Effector CD4-positive, alpha-beta T cell (primary cell): ENCODE measurements at places on chromosomes 2 and 18.
A peak's percentile ranks its signal among the peaks of the same experiment; 100 is the strongest.

- no peak for DNase-seq
Observed at GRCh38 chr2:45889053-45889452, 237.6 kb downstream of the PRKCE start.

DNA sequence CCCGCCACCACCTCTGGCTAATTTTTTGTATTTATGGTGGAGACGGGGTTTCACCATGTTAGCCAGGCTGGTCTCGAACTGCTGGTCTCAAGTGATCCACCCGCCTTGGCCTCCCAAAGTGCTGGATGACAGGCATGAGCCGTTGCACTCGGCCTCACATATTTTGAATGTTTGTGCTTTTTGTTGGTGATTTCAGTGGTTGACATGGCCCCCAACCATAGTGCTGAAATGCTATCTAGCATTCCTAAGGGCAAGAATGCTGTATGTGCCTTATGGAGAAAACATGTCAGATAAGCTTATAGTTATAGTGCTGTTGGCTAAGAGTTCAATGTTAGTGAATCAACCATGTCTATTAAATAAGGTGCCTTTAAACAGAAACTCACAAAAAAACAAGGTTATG, 8.9 kb downstream of the ZAP70 start:
- DNase-seq: no peak

- no peak for DNase-seq
Observed at GRCh38 chr2:103232865-103233264, 471.0 kb downstream of the TMEM182 start.

DNA sequence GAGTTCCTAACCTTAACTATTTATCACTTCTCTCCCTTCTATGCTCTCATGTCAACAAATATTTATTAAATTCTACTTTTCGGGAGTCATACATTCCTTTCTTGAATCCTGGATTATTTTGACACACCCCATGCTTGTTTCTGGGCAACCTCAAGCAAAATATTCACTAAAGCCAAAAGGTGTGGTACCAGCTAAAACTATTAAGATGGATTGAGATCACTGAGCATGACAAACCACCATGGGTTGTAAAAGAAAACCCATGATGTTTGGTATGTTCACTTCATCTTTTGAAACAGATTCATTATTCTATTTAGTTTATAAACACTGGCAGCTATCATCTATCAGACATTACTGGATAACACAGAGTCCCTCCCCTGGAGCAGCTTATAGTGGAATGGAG, 32.5 kb downstream of the DPP4 start:
- DNase-seq: no peak

GRCh38 chr2:1494257-1494656, 81.0 kb downstream of the TPO start:
- DNase-seq: no peak

DNA sequence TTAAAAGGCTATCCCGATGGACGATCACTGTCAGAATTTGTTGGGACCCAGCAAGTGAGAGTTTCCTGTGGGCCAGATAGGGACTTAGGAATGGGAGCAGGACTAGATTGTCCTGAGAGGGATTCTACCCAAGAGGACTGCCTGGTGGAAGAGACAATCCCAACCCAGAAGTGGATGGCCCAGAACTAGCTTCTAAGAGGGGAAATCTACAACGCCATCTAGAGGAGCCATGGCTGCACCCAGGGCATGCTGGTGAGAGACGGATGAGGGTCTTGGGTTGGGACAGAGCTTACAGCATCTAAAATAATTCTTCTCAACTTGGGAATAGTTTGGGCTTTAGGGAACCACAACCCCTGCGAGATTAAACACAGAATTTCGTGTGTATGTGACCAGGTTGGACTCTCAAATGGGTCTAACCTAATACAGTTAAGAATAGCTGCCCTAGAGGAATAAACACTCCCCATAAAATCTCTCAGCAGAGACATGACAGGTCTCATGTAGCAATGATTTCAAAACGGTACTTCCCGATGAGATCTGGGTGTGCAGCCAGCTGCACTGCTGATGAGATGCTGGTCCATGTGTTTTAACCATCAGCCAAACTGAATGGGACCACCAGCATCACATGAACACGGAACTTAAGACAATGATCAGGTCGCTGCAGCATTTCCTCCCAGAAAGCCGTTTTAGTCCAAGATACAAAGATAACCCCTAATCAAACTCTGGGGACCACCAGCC, 50.8 kb downstream of the CCBE1 start:
- no peak for DNase-seq

GRCh38 chr2:237956402-237956736, 10.4 kb upstream of the UBE2F start:
- no peak for DNase-seq

DNA sequence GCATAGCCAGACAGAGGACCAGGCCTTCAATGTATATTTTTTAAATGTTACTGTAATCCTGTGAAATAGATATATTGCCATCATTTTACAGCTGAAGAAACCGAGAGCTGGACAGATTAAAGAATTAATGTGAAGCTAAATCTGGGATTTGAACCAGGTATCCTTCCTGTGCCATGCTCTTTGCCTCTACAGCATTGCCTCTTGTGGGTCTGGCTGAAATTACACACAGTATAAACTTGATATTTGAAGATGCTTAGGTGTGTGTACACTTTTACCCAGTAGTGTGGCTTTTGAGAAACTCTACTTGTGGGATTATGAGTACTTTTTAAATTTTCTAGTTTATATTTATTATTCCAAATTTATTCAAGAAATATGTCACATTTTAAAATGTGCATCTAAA, 264.5 kb downstream of the CNTNAP5 start:
- no peak for DNase-seq

GRCh38 chr2:241914542-241914941, 45.0 kb downstream of the RTP5 start:
- DNase-seq: no peak

GRCh38 chr18:41060967-41061366, 894.1 kb upstream of the PIK3C3 start:
- DNase-seq: no peak

GRCh38 chr2:195486987-195487644, 169.9 kb upstream of the SLC39A10 start:
- no peak for DNase-seq

DNA sequence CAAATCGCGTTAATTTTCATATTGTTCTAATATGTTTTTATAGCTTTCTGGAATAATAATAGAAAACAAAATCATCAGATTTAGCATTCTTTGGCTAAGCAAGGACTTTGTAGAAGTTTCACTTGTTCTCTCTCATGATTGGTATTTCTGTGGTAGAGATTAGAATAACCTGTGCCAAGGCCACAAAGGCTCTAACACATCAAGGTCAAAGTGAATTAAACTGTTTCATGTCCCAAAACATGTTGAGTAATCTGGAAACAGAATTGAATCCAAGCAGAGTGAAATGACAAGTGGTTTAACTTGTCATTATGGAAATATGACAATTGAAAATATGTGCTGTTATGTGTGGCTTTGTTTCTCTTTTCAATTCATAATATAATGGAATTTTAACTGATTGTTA, 617.4 kb downstream of the CCDC85A start:
- DNase-seq: no peak

DNA sequence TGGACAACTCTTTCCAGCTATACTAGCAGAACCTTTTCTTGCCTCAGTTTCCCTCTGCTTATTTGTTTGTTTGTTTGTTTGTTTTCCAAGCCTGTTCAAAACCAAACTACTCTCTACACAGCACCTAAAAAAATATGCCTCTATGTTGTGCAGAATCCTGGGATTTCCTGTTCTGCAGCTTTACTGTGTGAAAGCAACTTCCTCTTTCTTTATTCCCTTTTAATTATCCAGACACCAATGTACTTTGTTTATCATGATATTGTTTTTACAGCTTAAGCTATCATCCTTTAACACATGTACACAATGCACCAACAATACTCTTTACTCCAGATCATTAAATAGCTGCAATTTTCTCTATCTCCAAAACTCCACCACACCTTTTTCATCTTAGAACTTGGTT, 259.5 kb downstream of the EPHA4 start:
- no peak for DNase-seq

GRCh38 chr2:15899327-15899612, 41.1 kb upstream of the MYCN start:
- no peak for DNase-seq

DNA sequence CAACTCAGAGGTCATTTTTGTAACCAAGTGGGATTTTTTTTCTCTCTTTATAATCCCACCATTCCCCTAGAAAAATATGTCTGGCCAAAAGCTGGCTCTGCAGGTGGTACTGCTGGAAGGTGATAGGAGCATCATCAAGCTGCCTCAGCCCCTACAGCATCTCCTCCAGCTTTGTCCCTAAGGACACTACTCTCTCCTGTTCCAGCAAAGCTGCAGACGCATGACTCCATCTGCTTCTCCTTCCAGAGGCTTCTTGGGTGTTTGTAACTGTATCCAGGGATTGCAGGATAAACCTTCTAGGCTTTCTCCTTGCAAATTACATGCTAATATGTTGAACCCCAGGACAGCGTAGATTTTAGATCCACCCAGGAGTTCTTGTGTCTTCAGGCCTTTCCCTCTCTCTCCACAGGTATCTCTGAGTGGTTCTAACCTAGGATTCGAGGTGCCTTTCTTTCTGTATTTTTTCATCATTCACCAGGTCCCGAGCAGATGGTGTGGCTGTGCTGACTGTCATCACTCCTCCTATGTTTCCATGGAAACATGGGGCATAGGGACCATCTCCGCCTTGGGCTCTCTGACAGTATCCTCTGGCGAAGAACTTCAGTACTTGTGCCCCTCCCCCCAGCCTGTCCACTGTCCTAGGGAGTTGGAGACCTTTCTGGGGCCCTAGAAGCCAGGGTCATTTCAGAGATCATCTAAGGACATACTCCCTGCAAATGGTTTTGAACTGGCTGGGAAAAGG, 34.3 kb downstream of the AFF3 start:
- no peak for DNase-seq

- no peak for DNase-seq
Observed at GRCh38 chr2:168592181-168592831, 136.2 kb downstream of the CERS6 start.

DNA sequence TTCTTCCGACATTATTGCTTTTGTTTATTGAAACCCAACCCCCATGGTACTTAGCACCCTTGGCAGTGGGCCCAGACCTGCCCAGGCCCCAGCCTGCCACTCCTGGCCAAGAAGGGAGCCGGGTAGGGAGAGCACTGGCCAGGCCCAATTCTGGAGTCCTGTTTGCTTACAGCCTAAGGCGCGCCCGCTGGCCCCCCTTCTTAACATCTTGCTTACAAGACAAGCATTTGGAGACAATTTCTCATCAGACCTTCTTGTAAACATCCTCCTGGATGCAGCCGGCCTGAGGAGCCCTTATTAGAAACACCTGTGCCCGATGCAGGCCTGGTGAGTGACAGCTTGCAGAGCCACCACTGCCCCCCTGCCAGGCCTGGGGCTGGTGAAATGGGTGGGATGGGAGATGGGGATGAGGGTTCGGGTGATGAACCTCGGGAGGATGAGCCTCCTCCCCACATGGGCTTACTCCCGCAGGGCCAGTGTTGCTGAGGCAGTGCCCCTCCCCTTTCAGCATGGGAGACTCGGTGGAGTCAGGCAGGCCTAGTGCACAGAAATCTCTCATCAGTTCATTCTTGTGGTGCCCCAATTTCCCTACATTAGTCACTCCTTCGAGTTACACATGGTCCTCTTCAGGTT, 217.5 kb downstream of the CYP26B1 start:
- no peak for DNase-seq

- no peak for DNase-seq
Observed at GRCh38 chr2:178756843-178757242, 50.4 kb downstream of the TTN start.

GRCh38 chr2:191693778-191694177, 15.8 kb downstream of the NABP1 start:
- DNase-seq: no peak

DNA sequence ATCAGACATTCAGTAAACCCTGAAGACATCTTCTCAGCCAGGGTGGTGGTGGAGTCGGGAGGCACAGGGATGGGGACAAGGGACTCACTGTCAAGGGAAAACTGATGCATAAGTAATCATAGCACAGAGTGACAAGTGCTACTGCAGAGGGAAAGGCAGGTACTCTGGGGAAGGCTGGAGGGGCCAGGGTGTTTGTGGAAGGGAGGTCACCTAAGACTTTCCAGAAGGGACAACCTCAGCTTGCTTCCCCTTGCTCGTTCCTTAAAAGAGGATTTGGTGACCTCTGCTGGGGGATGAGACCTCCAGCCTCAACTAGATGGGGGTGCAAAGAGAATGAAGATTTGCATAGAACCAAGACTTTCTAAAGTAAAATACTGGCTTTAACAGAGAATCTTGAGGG, 99.5 kb downstream of the SLC4A3 start:
- no peak for DNase-seq

DNA sequence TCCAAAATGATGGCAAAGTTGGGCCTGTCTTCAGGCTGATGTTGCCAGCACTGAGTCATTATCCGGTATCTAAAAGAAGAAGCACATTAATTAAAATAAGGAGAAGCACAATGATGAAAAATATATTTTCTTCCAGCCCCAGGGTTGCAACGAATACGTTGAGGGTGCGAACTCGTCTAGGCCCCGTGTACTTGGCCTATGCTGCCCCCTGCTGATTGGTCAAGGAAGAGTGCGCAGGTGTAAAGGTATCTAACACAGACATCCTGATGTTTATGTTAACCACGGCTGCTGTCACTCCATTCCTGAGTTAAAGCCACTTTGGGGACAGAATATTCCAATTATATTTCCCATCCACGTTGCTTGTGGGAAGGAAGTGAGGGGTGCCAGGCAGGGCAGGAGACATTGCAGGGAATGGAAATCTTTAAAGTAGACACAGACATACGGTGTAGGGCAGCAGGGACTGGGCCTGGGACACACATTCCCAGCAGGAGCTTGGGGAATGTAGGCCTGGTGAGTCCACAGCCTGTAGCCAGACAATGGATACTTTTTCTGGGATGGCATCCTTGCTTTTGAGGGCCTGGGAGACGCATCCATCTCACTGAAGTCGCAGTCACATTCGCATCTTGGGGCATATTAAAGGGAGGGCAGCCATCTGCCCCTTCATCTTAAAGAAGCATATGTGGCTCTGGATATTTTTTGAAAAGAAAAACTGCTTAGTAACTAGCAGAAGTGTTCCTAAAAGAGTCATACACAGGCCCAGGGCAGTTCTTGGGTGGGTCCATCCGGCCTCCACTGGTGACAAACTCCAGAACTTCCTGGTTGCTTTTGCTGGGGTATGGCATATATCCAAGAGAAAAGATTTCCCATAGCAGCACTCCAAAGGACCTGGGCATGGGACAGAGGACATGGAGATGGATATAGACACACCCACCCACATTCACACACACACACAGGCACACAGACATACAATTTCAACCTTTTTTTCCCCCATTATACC, 81.9 kb downstream of the CLIP4 start:
- DNase-seq: peak; percentile 75

DNA sequence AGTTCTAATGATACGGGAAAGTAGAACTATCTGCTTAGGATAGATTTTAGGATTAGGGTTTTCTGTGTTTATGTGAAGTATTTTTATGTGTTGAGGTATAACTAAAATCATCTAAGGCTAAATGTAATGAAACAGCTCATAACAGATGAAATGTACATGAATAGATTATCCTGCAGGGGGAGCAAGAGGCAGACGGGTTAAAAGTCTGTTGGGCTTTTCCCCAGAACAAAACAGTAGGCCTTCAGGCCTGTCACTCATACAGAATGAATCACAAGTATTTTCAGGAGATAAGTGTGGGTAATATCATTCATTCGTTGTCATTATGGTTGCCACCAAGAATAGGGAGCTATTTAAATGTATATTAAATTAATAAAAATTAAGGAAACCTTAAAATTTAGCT, 107.9 kb upstream of the IL1R2 start:
- no peak for DNase-seq
